Tongue (tissue), 3 donors: ENCODE measurements at places on chromosomes 7 and 10. TPM values are rescaled to one million over a fixed set of nuclear protein-coding genes. Genes with fewer than 3 reads are reported as not detected.

Gene TMEM209
- total RNA-seq, result 10.3 TPM

Gene MET
- total RNA-seq, result 23.3 TPM

GRCh38 chr7:30988351-30989005 is 24.7 kb downstream of the GHRHR start:
- peak; percentile 16 for DNase-seq

DNA sequence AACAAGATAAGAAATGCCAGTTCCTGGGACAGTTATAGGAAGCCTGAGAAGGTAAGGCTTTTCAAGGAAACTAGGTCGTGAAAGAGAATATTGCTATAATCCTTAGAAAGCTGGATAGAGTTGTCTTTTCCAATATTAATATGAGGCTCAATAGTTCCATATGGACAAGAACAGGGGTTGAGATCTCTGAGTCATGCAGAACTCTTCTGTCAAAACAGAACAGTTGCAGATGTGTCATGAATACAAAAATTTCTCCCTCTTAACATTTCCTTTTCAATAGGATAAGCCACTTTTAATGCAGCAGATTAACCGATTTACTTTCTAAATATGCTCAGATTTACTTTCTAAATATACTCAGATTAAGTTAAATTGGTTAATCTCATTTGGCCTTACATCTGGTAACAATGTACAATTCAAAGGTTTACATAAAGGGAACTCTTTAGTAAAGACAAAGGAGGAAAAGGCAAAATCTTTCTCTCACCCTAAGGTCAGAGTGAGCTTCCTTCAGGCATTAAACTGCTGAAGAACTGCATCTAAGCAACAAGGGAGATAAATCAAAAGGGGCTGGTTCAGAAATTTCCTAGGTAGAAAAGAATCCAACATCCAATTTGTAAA is 104.7 kb upstream of the PCDH15 start:
- peak; percentile 19 for DNase-seq

Gene SBDS
- 165 TPM for total RNA-seq
